H9 (cell line): ENCODE measurements at places on chromosomes 1 and 21.
A peak's percentile ranks its signal among the peaks of the same experiment; 100 is the strongest.

DNA sequence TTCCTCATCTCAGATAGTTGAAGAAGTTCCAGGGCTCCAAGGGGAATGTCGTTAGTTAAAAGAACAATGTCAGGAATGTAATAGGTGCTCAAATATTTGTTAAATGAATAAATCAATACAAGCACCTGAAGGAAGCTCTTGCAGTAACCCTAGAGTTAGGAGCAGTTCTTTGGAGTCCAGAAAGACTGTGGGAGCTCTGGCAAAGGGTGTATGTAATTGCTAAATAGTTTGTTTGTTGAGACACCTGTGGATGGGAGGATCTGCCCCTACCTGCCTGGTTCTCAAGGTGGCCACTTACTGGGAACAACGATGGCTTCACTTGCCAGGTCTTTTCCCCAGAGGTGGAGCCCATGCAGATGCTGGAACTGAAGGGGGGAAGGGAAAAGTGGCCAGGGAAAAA, 27.5 kb upstream of the JUN start:
- DNase-seq, result no peak
- H3K27me3 ChIP-seq, result no peaks in the 10 kb centered on the region; the same call in 1 of the 2 replicates
- H3K4me1 ChIP-seq, result no peaks in the 10 kb centered on the region; the same call in 1 of the 2 replicates

DNA sequence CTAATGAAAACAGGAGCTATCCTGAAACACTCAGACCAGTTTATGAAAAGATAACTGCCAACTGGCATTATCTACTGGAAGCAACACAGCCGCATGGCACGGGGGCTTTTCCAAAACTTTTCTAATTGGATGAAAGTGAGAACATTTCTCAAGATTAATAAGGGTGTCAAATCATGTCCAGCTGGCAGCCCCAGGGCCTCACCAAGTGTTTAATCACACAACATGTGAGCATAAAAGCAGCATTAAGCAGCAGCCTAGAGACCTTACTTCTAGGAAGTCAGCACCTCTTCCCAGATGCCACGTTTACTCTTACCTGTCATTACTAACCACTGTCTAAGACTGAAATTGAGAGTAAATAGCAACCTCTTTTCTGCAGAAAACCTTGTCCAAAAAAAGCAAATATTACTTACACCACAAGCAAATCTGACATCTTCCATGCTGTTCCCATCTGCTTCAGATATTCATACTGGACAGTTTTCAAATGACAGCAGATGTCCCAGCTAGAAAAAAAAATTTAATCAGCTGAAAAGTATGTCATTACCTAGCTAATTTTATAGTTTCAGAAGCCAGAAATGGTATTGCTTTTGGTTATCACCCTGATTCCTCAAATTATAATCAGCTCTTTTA, 341.5 kb upstream of the ZP4 start:
- H3K36me3 ChIP-seq, result no peaks in the 10 kb centered on the region; the same call in 1 of the 2 replicates
- no peaks in the 10 kb centered on the region for H3K27me3 ChIP-seq
- H3K4me1 ChIP-seq, result no peaks in the 10 kb centered on the region

- no peaks in the 10 kb centered on the region for H3K36me3 ChIP-seq
- H3K4me1 ChIP-seq, result no peaks in the 10 kb centered on the region
Measured at GRCh38 chr1:93734999-93735398, 53.4 kb upstream of the BCAR3 start.

GRCh38 chr21:31913182-31913608, 40.4 kb downstream of the HUNK start:
- H3K4me1 ChIP-seq, result peaks cover 8% of the 10 kb centered on the region; the same call in 1 of the 2 replicates
- H3K27ac ChIP-seq, result no peak overlapping the region
- no peak for DNase-seq
- H3K4me3 ChIP-seq, result no peak overlapping the region
- H3K36me3 ChIP-seq, result no peaks in the 10 kb centered on the region; the same call in 1 of the 2 replicates
- no peaks in the 10 kb centered on the region for H3K27me3 ChIP-seq

DNA sequence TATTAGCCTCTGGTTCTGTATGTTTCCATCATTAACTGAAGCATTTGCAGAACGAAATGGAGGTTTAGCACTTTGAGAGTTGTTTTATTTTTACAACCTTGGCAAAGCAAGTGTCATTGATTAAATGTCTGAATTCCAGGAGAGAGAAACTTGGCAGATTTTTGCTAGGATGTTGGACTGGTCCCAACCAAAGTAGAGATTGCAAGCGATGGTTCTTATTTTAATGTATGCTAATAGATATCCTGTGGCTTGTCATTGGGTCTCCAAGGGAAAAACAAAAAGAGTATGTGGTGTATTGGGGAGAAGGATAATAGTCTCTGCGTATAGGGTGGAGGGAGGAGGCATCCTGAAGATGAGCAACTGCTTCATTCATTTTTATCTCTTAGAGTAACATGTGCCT, 457.2 kb upstream of the RUNX1 start:
- H3K4me3 ChIP-seq, result peak overlapping the region; percentile 2; the same call in 1 of the 2 replicates
- no peak overlapping the region for H3K27ac ChIP-seq
- H3K4me1 ChIP-seq, result peaks cover 14% of the 10 kb centered on the region
- H3K27me3 ChIP-seq, result no peaks in the 10 kb centered on the region
- no peak for DNase-seq
